ENCODE measurements at places on chromosomes 11 and 22. TPM values are rescaled to one million over a fixed set of nuclear protein-coding genes. Genes with fewer than 3 reads are reported as not detected.

The LGALS1 gene
- total RNA-seq = 1,296 TPM

The GGT1 gene
- total RNA-seq = 96.3 TPM

The BLID gene
- total RNA-seq = not detected

The C22orf42 gene
- not detected for total RNA-seq

The OR2AG2 gene
- total RNA-seq = 0.07 TPM

The CACNA1I gene
- 0.07 TPM for total RNA-seq

The CHRM4 gene
- 0.55 TPM for total RNA-seq

The RTN4R gene
- 13.5 TPM for total RNA-seq

The MMP8 gene
- not detected for total RNA-seq

The NOX4 gene
- total RNA-seq = not detected

The DMC1 gene
- 2.8 TPM for total RNA-seq

The MYEOV gene
- total RNA-seq = 119 TPM

The SCGB2A2 gene
- not detected for total RNA-seq

The SYT8 gene
- total RNA-seq = 0.32 TPM

The DCHS1 gene
- 0.09 TPM for total RNA-seq

The CEND1 gene
- total RNA-seq = 2.7 TPM

The MED17 gene
- total RNA-seq = 23.1 TPM

The OR51B5 gene
- not detected for total RNA-seq

The SOX10 gene
- not detected for total RNA-seq

The FAM227A gene
- total RNA-seq = 1.0 TPM

The RAPSN gene
- 0.09 TPM for total RNA-seq

The ALDH3B1 gene
- total RNA-seq = 126 TPM

The SAA4 gene
- total RNA-seq = not detected

The PANX3 gene
- total RNA-seq = not detected

The LIF gene
- total RNA-seq = 31.6 TPM

The OAF gene
- total RNA-seq = 9.5 TPM

Measured in A549 treated with Hydrocortisone at 1 μM for 4 hours (cell line).